ENCODE measurements at places on chromosomes 3 and 15.

DNA sequence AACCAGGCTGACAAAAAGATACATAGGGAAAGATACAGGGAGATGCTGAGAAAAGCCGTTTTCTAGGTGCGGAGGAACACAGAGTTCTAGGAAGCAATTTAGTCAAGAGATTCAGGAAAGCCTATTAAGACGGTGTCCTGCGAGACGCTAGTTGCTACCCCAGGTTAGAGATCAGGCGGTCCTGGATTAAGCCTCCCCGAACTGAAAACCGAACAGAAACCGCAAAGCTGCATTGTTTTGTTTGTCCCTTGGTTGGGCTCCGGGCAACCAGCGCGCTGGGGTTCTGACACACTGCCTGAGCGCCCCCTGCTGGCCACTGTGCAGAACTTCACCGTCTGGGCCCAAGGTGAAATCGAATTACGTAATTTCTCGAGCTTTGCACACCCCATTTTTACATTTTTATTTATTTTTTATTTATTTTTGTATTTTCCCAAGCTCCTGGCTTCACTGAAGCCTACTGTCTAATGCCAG is 37.3 kb upstream of the NDUFB4 start:
- peak; percentile 82 for DNase-seq

DNA sequence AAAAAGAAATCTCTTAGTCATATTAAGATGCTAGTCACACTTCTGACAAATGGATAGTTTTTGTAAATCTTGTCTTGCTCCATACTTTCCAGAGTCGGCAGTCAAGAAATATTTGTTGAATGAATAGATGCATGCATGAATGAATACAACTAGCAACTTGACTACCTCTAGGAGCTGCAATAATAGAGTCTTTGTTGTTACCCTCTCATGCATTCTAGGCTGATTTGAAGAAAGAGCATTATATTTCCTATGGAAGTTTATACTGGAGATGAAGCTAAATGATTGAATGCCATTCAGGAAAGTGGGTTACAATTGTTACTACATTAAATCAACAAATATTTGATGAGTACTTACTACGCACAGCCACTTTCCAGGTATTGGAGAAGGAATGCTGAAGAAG is 18.1 kb upstream of the TRAT1 start:
- no peak for DNase-seq

- DNase-seq: no peak
These were observed 72.6 kb upstream of the TNFSF10 start for GRCh38 chr3:172595664-172596393.

DNA sequence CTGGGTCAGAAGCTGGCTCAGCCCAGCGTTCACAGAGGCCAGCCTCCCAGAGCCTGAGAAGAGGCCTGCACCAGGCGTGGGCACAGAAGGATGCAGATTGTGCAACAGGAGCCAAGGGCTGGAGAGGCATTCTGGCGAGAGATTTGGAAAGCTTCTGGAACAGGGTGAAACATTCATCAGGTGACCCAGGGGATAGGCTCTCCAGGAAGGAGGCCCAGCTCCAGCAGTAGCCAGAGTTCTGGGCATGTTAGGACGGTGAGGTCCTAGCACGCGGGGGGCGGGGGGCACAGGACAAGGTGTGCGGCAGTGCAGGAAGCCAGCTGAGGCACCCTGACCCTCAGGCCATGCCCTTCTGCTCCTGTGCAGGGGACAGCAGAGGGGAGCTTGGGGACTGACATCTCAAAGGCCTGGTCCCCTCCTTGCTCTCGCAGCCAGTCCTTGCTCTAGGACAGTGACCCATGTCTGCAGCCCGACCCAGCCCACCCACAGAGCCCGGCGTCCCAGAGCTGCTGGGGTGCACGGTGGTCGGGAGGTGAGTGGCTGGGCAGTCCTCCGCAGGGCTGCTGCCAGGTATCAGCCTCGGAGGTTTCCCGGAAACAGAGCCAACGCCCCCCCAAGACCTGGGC is 111.7 kb upstream of the KLF13 start:
- DNase-seq: no peak

DNA sequence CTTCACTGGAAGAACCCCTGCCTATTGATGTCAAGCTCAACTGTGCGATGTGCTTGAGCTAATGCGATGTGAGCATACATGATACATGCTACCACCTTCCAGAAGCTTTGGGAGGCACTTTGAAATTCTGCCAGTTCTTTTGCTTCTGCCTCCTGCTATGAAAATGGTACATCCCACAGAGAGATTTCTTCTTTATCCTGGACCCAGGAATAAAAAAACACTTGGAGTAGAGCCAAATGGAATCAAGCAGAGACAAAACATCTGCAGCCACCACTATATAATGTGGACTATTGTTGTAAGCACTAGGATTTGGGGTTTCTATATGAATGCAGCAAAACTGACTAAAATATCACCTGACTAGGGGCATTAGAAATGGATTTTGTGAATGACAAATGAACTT is 119.9 kb upstream of the GAP43 start:
- DNase-seq: no peak

- DNase-seq: no peak
These were observed 31.6 kb downstream of the SLC22A14 start for GRCh38 chr3:38313695-38314094.

- DNase-seq: no peak
These were observed 30.1 kb downstream of the BOC start for GRCh38 chr3:113241292-113242095.

GRCh38 chr3:177066068-177066467 is 131.2 kb downstream of the TBL1XR1 start:
- DNase-seq: no peak

DNA sequence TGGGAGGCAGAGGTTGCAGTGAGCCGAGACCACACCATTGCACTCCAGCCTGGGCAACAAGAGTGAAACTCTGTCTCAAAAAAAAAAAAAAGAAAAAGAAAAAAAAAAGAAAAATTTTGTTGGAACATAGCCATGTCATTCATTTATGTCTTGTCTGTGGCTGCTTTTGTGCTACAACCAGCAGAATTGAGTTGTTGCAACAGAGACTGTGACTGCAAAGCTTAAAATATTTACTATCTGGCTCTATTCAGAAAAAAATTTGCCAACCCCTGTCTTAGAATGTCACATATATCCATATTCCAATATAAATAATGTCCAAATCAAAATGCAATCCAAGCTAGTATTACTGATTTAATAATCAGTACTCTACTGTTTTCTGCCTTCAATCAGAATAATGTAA is 25.1 kb downstream of the CD80 start:
- DNase-seq: no peak

- no peak for DNase-seq
These were observed 21.5 kb downstream of the TMEM41A start for GRCh38 chr3:185477316-185477715.

DNA sequence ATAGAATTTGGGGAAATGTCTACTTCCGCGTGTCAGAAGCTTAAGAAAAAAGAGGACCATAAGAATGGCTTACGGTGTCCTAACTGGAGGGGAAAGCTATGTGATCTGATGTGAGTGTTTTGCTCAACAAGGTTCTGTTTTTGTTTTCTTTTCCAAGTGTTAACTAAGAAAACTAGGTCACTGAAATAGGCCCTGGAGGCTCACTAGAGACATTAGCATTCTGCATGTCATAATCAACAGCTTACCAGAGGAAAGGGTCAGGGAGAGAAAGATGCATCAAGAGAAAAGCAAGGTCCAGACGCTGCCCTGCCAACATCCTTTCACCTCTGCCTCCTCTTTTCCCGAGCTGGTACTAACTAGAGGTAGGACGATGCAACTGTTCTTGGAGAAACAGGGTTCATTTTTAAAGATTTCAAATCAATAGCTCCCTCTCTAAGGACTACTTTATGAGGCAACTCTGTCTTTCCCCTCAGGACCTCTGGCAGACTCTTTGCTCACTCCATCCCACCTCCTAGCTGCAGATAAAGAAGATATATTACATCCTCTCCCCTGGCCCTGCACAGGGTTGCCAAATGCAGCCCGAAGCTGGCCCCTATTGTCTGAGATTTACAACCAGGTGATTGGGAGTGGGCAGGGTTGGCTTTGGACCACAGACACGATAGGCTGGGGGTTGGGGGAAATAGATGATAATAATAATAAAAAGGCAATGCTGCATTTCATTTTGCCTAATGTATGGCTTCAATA is 209.9 kb upstream of the SLC2A2 start:
- no peak for DNase-seq
